ENCODE measurements at places on chromosomes 12 and 14. TPM values are rescaled to one million over a fixed set of nuclear protein-coding genes. Genes with fewer than 3 reads are reported as not detected.

GRCh38 chr12:4287325-4288211 lies 14.0 kb downstream of the CCND2 start:
- no peak for DNase-seq

GRCh38 chr12:108310489-108310888 lies 28.6 kb downstream of the CMKLR1 start:
- no peak for DNase-seq

DNA sequence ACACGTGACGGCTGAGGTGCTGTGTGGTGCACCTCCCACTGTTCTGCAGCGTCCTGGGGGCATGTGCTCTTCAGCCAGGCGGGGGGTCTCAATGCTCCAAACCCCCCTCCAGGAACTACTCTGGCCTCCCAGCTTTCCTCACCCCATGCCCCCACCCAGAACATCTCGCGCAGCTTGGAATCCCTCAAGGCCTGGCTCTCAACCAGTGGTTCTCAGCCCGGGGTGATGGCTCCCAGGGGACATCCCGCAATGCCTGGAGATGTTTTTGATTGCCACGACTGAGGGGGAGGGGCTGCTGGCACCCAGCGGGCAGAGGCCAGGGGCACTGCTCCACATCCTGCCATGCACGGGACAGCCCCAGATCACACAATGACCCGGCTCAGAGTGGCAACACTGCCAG lies 78.9 kb upstream of the DICER1 start:
- DNase-seq, result no peak

GRCh38 chr14:95268350-95268749 lies 51.4 kb downstream of the CLMN start:
- no peak for DNase-seq

DNA sequence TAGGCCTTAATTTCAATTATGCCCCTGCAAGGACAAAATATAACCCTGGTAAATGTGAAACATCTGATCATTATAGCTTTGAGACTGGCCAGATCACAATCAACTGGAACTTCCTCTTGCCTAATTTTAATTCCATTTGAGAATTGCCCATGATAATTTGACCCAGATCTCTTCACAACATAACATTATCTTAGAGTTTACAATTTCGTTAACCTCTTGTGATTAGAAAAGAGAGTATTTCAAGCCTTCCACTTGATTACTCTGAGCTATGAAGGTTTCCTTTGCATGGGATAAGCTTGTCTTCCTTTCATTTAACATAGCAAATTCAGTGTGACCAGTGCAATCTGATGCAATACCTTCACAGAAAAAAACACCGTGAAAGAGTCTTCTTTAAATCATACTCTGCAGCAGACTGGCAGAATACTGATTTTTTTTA lies 143.6 kb downstream of the DUSP6 start:
- DNase-seq, result no peak

- no peak for DNase-seq
These were observed 25.8 kb downstream of the TAOK3 start for GRCh38 chr12:118346895-118347294.

DNA sequence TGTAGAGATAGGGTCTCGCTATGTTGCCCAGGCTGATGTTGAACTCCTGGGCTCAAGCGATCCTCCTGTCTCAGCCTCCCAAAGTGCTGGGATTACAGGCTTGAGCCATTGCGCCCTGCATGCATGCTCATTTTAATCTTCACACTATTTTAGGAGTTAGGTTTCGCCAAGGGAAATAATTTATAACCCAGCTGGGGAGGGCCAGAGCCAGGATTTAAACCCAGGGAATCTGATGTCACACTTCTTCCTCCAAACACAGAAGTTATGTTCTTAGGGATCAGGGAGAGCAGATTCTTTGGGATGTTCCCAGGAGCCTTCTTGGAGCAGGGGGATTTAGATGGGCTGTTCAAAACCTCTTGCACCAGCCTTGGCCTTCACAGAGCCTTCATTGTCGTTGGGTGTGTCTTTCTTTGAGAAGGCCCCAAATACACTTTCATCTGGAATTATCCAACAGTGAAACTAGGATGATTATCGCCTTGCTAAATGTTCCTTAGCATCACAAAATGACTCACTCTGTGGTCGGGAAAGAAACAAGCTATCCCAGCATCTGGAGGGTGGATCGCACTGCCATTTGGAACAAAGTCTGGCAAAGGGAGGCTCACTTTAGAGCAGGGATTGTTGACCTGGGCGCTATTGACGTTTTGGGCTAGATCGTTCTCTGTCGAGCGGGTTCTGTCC lies 8.2 kb upstream of the PPP1CC start:
- no peak for DNase-seq

GRCh38 chr12:120835657-120836056 lies 68.5 kb downstream of the SPPL3 start:
- DNase-seq, result no peak

DNA sequence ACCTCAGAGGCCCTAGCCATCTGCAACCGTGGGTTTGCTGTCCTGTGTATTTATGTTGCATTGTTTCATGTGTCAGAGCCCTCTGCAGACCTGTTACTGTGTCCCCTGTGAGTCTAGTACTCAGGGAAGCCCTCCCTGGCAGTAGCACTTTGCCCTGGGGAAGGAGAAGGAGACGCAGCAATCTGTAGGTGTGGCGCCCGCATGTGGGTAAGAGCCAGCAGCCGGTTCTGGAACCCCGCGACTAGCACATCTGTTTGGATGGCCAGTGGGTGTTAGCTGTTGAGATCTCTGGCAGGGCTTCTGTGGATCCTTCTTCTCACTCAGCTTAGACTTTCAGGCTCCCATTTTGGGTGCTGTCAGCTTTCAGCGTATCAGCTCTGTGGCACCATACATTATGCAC lies 57.0 kb downstream of the TECPR2 start:
- DNase-seq, result no peak

DNA sequence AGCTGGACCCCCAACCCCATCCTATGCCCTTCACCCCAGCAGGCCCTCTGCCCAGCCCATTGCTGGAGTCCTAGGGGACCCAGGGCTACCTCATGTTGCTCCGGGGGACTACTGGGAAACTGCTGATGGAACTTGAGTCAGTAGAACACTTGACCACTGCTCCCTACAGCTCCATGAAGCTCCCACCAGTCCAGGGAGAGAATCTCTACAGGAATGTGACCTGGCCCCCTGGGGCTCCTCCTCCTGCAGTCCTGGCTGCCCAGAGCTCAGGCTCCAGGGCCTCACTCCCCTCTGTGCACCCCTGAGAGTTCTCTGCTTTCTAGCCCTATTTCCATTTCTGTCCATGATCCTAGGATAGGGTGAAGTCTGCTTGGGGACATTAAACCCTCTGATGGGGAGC lies 10.8 kb upstream of the AQP2 start:
- DNase-seq, result no peak

DNA sequence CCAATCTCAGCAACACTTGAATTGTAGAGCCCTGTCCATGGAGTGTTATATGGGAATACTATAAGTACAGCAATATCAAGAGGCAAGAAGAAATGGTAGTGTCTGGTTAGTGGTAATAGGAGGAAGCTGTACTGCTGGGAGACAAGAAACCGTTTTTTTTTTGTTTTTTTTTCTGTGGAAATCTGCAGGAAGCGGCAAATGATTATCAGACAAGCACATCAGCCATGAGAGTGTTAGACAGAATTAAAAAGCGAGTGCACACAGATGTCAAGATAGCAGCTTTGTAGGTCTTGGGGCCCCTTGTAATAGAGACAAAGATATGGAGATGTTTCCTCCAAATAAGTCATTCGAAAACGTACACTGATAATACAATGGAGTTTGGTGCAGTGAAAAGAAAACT lies 6.7 kb downstream of the TESPA1 start:
- no peak for DNase-seq

GRCh38 chr12:210277-211141 lies 3.4 kb downstream of the SLC6A12 start:
- DNase-seq, result no peak

GRCh38 chr12:113914176-113914575 lies 51.9 kb downstream of the RBM19 start:
- no peak for DNase-seq

- no peak for DNase-seq
These were observed 9.3 kb downstream of the PEBP1 start for GRCh38 chr12:118145113-118145797.

DNA sequence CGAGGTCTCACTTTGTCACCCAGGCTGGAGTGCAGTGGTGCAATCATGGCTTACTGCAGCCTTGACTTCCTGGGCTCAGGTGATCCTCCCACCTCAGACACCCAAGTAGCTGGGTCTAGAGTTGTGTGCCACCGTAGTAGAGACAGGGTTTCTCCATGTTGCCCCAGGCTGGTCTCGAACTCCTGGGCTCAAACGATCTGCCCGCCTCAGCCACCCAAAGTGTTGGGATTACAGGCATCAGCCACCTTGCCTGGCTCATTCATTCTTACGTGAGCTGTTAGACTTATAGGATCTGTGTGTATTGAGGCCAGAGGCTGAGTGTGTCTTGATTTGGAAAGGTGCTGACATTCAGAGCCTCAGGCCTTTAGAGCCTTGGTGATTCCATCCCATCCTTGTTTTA lies 128.1 kb downstream of the SLC25A47 start:
- DNase-seq, result no peak

The SLC38A2 gene
- total RNA-seq, result 471 TPM

The ISM2 gene
- total RNA-seq, result not detected

The NAB2 gene
- 25.6 TPM for total RNA-seq

The RPL6 gene
- total RNA-seq, result 1,317 TPM

The BCL11B gene
- 1.3 TPM for total RNA-seq

Measured in urinary bladder (tissue), 4 donors.